ENCODE measurements at places on chromosomes 11 and 22.

DNA sequence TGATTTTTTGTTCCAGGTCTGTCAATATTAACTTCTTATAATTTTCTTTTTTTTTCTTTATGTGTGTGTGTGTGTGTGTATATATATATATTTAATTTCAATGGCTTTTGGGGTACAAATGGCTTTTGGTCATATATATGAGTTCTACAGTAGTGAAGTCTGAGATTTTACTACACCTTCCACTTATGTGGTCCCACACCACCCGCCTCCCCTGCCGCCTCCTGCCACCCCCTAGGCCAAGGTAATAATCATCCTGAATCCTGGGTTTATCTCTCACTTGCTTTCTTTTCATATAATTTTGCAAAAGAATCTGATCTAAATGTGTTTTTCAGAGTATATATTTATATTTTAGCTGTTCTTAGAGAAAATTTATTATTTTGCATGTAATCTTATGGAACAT, 11.1 kb downstream of the NEAT1 start:
- DNase-seq: no peak

DNA sequence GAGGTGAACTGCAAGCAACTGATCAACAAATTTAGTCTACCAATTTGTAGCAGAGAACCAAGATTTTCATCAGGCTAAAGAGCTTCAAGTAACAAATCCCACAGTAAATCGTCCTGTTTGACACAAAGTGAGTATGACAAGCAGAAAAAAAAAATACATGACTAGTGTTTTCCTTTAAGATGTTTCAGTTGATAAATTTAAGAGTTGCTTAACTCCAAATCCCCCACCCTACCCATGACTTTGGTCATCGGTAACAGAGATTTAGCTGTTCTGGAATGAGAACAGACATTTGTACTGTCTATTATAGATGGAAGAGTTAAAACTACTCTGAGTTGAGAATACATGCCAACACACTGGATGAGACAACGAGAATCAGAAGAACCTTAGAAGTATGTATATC, 165.0 kb upstream of the MTMR2 start:
- no peak for DNase-seq

DNA sequence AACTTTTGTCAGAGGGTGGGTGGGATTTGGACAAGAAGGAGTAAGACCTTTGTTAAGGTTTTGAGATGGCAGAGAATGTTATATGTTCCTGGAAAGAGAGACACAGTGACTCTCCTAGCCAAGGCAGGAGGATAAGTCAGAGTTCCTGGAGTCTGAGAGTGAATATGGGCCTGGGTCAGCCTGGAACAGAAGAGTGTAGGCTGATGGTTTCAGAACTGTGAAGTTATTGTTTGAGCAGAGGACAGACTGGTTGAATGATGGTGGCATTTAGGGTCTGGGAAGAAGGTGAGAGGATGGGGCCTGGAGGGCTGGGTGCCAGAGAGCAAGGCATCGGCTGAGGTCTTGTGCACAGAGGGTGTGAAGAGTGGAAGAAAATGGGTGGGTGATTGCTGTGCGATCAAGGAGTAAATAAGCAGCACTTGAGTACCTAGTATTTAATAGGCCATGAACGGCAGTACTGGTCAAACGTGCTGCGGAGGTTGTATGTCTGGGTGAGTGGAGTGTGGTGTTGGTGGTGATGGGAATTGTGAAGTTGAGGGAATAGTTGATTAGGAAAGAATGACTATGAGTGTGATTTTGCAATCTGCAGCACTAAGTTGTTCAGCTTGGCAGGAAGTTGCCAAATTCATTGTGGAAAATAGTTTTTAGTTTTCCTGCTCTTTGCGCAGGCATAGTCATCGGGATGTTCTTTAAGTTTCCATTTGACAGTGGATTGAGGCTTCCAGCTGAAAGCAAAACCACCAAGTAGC, 1.8 kb downstream of the PANX1 start:
- peak; percentile 91 for DNase-seq

GRCh38 chr11:108115500-108116140, 5.7 kb upstream of the ACAT1 start:
- DNase-seq: peak; percentile 93

GRCh38 chr11:23079382-23079813, 219.1 kb upstream of the CCDC179 start:
- no peak for DNase-seq

Measured in MCF 10A (cell line).